ENCODE measurements at places on chromosomes 5 and 9.

GRCh38 chr5:91150234-91150633 lies 232.9 kb downstream of the ARRDC3 start:
- no peak for DNase-seq

DNA sequence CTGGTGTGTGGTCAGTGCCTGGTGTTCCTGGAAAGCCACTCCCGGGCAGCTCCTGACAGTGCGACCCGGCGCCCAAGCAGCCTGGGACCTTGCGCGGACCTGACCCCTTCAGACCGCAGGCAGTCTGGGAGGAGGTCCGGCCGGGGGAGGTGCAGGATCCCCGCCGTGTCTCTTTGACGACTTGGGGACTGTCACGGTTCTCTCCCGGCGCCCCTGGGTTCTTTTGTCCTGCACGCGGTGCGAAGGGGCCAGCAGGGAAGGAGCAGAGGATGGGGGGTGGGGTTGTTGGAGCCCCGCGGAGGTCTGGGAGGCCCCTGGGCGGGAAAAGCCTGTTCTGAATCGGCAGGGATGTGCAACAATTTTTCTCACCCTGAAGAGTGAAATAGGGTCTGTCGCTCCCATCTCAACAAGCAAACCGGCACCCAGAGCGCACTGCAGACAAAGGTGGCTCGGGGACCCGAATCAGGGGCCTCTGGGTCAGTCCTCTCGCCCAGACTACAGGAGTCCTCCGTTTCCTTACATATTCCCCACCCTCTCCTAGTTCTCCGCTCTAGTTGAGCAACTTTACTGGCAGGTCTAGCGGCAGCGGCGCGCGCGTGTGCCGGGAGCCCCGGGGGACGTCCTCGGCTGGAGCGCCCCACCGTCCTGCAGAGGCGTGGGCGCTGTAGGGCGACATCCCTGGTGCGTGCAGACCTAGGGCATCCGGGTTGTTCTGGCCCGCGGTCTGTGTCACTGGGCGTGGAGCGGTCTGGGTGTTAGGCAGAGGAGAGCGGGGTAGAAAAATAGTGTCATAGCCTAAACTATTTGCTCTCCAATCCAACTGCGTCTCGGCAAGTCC lies 1.2 kb downstream of the VCAN start:
- DNase-seq: no peak

- no peak for DNase-seq
Measured at GRCh38 chr5:69367697-69368279, 1.5 kb downstream of the AK6 start.

DNA sequence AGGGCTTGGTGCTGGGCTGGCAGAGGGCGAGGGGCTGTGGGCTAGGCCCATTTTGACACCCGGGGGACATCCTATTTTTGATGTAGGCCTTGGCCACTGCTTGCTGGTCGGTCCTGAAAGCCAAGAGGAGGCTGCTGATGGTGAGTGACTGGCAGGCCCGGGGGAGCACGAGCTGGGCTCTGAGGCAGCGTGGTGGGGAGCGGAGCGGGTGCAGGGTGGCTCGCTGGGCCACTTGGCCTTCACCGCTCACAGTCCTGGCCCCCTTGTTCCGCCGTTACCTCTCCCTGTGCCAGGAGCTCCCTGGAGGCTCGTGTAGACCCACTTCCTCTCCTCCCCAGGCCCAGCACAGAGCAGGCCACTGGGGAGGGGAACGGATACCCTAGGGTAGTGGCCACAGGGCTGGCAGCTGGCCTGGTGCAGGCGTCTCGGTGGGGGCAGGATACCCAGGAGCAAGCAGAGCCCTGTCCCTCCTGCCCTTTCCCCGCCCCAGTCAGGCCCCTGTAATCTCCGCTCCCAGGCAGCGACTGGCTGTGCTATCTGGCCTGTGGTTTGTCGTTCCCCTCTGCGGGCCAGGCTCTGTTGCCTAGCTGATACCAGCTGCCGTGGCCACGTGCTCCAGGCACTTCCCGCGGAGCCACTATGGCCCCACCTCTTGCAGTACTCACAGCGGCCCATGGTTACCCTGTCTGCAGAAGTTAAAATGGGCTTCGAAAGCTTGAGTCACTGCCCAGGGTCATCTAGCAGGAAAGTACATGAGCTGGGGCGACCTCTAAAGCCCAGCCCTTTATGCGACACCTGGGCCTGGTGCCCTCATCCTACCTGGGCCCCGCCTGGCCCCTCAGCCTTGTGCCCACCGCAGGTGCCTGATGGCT lies 11.7 kb upstream of the DOLPP1 start:
- DNase-seq: no peak

DNA sequence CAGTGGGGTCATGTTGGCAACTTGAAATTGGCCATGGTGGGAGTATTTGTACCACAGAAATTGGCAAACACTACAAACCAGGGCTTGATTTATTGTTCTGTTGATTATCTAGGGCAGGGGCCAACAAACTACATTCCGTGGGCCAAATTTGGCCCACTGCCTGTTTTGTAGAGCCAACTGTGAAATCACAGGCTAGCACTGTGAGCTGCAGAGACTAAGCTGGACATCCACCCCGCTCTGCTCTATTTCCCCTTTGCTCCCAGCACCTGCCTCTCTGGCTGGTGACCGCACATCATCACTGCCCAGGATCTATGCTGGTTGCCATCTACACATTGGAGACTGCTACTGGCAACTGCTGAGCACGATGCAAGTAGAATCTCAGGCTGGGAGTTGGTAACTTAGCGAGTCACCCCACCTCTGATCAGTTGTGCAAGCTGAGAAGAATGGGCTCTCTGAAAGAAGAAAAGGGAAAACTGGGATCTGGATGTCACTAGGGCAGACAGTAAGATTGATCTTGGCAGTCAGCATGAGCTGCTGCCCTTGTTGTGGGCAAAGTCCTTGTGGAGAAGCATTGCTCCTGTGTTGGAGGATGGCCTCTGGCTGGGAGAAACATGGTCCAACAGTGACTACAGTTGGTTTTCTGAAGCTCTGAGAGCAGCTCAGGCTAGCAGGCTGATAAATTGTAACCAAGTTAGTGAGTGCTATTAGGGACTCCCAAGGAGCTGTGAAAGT lies 144.7 kb upstream of the RAD23B start:
- no peak for DNase-seq

DNA sequence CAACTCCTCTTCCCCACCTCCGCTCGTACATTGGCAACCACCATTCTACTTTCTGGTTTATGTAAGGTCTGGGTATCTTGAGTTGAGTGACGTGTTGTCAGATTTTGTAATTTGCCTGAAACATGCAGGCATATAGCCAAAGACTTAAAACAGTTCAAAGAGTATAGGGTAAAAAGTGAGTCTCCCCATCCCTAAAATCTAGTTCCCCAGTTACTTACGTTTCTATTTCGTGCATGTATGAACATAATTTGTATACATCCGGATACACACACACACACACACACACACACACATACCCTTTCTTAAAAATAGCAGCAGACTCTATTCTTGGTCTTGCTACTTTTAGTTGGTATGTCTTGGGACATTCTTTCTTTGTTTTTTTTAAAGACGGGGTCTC lies 915 bp downstream of the HSDL2 start:
- no peak for DNase-seq
